ENCODE measurements at places on chromosomes 16 and 17.
A peak's percentile ranks its signal among the peaks of the same experiment; 100 is the strongest.

DNA sequence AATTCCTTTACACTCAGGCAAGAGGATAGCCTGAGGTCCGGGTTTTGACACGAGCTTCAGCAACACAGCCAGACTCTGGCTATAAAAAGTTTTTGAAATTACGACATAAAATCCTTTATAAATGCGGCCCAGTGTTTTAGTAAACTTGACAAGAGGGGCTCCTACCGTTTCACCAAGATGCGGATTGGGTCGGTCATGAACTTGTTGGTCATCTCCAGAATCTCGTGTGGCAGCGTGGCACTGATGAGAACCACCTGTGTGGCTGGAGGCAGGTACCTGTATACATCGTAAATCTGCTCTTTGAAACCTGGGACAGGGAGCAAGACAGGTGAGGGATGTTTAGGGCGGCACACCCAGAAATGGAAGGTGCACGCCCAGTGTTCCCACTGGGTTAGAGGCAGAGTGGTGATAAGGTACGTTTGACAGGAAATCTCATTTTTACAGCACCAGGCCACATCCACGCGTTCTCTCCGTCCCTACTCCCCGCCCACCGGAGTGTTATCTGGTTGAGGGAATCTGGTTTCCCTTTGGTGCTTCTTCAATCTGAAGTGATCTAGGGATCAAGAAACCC, 8.0 kb downstream of the EIF4A3 start:
- DNase-seq: no peak

DNA sequence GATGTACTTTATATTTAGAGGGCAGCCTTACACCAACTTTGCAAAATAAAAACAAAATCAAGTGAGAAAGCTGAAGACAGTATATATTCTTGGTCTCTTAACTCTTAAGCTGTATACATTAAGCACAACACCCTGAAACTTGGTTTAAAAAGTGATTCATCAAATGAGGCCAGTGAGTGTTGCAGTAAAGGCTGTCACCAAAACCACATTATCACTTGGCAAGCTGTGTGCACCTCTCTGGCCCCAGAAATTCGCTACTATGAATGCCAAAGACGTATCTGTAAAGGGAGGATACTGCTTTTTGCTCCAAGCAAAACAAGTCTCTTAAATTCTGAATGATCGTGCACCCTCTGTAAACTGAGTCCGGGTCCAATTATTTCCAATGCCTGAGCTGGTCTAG, 163.9 kb downstream of the ZFHX3 start:
- DNase-seq: no peak

DNA sequence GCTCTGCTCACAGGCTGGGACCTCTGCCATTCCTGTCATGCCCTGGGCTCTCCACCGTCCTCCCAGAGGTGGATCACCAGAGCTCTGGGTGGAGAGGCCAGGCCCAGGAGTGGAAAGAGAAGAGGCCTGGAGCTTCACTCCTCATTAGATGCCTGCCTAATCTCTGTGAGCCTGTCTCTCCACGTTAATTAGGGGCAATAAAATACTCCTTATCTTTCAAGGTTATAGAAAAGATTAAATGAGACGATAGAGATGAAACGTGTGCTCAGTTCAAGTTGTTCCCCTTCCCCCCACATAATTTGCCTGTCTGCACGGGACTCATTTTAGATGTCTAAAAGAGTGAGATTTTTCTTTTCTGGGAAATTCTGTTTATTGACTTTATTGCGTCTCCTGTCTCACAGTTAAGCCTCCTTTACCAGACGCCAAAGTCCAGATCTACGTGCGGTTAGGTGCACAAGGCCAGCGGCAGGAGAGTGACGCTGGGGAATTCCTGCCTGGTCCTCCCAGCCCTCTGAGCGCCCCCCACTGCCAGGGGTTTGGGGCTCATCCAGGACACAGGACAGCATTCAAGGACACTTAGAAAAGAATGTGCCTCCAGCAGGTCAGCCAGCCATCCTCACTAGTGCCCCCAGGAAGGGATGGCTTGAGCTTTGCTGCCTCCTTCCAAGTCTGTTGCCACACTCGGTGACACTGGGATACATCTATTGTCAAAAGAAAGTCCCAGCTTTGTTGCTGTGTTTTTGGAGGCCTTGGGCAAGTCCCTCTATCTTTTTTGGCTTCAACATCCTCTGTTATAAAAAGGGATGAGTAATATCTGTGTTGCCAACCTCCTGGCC, 42.3 kb downstream of the TBX4 start:
- DNase-seq: no peak

DNA sequence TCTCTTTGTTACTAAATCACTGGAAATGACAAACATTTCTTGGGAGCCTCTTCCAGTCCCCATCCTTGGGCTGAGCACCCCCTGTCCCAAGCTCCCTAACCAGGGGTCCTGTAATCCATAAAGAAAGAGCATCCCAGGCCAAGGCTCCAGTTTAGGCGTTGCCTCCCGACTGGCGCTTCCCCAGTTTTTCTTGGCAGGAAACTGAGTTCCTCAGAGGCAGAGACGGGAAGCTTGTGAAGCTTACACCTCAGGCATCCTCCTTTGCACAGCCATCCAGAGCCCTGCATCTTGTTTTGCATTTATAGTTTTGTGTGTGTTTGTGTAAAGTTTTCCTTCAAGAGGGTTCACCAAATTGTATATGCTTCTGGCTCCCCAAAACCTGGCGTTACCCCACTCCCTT, 7.1 kb downstream of the COPZ2 start:
- DNase-seq: no peak

- DNase-seq: no peak
Measured at GRCh38 chr17:39926588-39927100, 757 bp downstream of the ORMDL3 start.

DNA sequence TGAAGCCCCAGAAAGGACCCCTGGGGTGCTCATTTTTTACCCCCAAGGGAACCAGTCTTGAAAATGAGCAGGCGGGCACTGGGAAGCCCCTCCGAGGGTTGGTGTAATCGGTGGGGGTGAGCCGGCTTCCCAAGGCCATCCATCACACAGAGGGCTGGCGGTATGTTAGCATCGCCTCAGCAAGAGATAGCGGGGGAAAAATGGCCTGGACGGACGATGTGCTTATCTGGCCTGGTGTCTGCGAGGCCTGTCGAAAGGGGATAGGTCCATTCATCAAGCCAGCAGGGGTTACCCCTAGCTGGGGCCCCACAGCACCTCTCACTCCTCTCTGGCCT, 188.9 kb downstream of the IRF8 start:
- no peak for DNase-seq

DNA sequence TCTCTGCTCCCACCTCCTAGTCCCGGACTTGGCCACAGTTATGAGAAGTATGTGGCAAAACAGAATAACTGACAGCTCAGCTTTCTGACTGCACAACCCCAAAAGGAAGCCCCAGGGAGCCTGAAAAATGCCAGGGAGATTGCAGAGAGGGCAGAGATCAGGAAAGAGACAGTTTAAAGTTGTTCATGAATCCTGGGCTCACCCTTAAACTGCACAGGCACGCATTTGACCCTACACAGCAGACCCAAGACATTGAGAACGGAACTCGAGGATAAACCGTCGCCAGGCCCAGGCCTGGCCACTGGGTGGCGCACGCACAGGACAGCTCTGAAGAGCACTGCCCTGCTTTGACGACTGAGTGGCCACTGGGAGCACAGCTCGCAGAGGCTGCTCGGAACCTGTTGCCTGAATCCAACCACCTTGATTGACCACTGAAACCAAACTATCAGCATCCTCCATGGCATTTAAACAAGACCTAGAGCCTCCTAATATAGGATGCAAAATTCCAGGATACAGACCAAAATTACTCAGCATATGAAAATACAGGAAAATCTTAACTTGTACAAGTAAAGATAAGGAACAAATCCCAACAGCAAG, 114.0 kb downstream of the C16orf95 start:
- DNase-seq: peak; percentile 8

- DNase-seq: no peak
Measured at GRCh38 chr17:34758316-34758715, 178.9 kb downstream of the TMEM132E start.

GRCh38 chr17:2136241-2136640, 81.3 kb downstream of the HIC1 start:
- no peak for DNase-seq

GRCh38 chr17:48048384-48049126, 396 bp downstream of the NFE2L1 start:
- DNase-seq: peak; percentile 80

GRCh38 chr16:85600530-85601271, 12.4 kb upstream of the GSE1 start:
- DNase-seq: no peak

- DNase-seq: no peak
Measured at GRCh38 chr16:59236804-59237458, 502.8 kb upstream of the GOT2 start.

DNA sequence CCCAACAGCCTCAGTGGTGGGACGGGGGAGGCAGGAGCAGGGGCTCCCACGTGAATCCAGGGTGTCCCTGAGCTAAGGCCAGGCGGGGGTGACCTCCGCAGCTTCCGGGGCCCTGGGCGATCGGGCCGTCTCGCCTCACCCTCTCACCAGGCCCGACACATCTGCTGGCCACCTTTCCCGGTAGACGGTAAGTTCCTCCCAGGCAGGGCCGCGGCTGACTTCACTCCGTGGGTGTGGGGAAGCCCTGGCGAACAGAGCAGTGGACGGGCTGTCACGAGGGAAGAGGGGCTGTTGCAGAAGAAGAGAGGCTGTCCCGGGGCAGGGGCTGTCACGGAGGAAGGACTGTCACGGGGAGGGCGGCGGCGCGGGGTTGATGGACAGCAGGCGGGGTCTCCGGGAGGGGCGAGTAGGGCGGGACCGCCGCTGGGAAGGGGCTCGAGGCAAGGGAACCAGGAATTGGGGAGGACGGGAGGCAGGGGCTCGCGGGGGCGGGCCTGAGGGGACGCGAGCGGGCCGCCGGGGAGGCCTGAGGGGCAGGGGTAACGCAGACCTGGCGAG, 498 bp downstream of the PKMYT1 start:
- DNase-seq: no peak

GRCh38 chr16:57537581-57538234, 1.3 kb upstream of the CCDC102A start:
- no peak for DNase-seq

- DNase-seq: no peak
Measured at GRCh38 chr16:49534901-49535610, 161.5 kb downstream of the C16orf78 start.

DNA sequence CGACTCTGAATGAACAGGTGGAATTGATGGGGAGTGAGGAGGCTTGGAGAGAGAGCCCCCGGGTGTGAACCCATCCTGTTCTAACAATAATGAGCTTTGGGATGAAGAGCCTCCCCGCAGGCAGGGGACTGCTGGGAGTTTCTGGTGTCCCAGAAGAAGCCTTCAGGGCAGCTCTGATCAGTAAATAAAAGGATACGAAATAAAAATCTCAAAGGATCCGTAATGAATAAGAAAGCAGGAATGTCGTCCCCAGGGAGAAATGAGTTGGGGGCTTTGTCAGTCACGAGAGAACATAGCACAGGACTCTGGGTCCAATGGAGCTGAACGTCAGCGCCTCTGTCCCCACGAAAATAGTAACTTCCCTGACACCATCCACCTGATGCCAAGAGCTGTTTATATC, 113.4 kb downstream of the PITPNC1 start:
- no peak for DNase-seq

DNA sequence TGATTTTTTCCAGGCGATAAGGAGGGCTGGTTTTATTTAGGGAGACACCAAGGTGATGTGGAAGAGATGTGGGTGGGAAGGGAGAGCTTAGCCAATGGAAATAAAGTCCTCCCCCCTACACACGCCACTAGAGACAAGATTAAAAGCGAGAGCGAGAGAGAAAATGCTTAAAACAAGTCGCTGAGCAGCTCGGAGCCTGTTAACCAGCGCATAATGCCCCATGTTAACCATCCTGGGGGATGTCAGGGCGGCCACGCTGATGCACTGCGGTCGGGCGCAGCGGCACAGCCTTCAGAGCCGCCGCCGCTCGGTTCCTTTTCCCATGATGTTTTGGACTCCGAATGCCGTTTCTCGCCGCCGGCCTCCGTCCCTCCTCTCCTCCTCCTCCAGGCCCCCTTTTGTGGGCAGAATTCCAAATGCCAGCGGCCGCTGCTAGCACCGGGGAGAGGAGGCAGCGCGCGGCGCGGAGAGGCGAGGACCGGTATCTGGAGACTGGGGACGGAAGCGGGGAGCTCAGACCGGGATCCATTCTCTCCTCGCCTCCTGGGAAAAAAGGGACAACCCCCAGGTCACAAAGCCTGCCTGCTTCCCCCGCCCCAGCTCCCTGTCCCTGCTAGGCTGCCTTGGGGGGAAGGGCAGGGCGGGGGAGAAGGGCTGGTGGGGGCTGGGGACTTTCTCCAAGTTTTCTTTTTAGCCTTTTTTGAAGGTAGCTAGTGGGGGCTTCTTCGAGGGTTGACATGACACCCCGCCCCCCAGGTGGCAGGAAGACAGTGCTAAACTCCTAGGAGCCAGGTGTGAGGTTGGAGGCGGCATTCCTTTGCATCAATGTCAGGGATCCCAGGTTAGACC, 98.1 kb upstream of the CCL2 start:
- no peak for DNase-seq

- no peak for DNase-seq
Measured at GRCh38 chr16:50251375-50252081, 14.8 kb upstream of the ADCY7 start.

GRCh38 chr17:58965221-58965620, 141.5 kb downstream of the TRIM37 start:
- DNase-seq: no peak

- peak; percentile 7 for DNase-seq
Measured at GRCh38 chr17:82487910-82488309, 29.4 kb downstream of the NARF start.

DNA sequence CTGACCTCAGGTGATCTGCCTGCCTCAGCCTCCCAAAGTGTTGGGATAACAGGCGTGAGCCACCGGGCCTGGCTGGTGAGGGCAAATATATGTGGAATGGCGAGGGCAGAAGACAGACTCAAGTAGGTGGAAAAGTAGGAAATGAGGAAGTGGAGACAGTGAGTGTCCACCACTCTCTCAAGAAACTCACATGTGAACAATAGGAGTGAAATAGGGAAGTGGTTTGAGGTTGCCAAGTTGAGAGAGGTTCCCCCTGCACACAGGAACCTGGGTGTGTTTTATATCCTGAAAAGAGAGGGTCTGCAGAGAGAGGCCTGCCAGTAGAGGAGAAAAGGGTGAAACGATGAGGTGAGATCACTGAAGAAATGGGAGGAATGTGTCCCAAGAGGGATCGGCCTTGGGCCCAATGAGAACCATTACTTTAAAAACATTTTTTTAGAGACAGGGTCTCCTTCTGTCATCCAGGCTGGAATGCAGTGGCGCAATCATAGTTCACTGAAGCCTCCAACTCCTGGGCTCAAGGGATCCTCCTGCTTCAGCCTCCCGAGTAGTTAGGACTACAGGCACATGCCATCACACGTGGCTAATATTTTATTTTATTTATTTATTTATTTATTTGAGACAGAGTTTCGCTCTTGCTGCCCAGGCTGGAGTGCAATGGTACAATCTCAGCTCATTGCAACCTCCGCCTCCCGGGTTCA, 17.1 kb upstream of the CORO1A start:
- no peak for DNase-seq
